Neuronal stem cell (in vitro differentiated cells): ENCODE measurements at places on chromosomes 6 and 20.

- DNase-seq = no peak
Measured at GRCh38 chr20:60055740-60056139, 97.5 kb downstream of the CDH26 start.

DNA sequence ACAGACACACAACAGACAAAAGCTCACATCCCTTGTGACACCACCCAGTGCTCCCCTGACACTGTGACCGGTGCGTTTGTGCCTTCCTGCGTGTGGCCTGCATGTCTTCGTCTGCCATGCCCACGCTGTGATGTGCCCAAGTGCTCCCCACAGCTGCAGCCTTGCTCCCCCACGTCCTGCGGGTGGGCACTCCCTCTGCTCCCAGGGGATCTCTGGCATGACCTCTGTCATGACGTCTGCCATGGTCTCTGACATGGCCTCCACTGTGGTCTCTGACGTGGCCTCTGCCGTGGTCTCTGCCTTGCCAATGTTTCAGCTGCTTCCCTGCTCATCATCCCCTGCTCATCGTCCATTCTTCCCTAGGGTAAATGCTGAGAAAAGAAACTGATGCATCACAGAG lies 200.9 kb downstream of the DLL1 start:
- DNase-seq = no peak

GRCh38 chr6:87807475-87807874 lies 105.4 kb upstream of the AKIRIN2 start:
- no peak for DNase-seq

- no peak for DNase-seq
Measured at GRCh38 chr20:47950124-47950912, 165.0 kb upstream of the SULF2 start.

DNA sequence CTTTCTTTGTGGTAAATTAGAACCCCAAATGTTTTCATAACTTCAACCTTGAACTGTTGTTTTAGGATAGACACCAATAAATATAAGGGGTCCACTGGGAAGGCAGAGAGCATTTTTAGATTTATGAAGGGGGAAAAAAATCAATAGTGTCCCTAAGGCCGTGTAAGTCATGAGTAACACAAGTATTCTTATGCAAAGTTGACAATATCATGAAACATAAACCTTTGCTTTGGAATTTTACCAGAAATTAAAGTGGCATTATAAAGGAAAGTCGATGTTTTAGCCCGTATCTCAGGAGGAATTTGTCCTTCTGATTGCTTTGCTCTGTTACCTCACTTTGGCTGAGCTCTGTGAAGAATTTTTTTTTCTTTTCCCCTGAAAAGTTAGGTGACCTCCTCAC lies 394.9 kb upstream of the FLRT3 start:
- DNase-seq = no peak

- no peak for DNase-seq
Measured at GRCh38 chr20:43724383-43724782, 2.4 kb downstream of the GTSF1L start.

GRCh38 chr6:148524471-148524882 lies 181.8 kb downstream of the SASH1 start:
- DNase-seq = no peak

GRCh38 chr20:33232486-33233072 lies 3.2 kb upstream of the BPIFA1 start:
- no peak for DNase-seq

GRCh38 chr20:2542361-2542760 lies 6.0 kb downstream of the TMC2 start:
- no peak for DNase-seq

GRCh38 chr6:4323322-4323721 lies 187.9 kb upstream of the ECI2 start:
- no peak for DNase-seq

GRCh38 chr20:7608250-7608649 lies 332.0 kb downstream of the HAO1 start:
- DNase-seq = peak; percentile 15

DNA sequence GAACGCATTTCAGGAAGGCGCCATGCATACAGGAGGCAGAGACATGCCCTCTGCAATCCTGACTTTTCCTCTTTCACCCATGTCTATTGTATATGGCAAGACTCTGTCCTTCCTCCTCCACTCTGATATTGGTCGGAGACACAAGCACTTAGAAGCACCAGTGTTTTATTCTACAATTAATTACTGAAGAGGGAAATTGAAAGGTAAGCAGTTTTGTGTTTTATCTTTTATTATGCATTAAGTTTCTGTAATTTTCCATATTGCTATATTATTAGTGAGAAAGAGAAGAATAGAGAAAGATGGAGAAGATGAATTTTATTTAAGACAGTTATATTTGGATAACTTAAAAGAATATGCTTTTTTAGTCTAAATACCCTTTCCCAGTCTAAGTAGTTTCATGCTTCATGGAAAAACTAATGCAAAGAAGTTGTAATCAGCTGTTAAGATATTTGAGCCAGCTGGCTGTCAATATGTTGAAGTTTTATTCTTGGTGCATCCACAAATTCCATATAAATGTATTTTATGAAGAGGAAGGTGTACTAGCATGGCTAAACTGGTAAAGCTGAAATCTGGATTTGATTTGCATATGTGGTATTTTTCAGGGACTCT lies 13.6 kb downstream of the ARID1B start:
- no peak for DNase-seq

- DNase-seq = no peak
Measured at GRCh38 chr6:46466570-46466969, 24.7 kb downstream of the RCAN2 start.

- no peak for DNase-seq
Measured at GRCh38 chr6:32340242-32340641, 31.5 kb downstream of the TSBP1 start.

- no peak for DNase-seq
Measured at GRCh38 chr6:166411721-166412151, 29.0 kb upstream of the MPC1 start.

DNA sequence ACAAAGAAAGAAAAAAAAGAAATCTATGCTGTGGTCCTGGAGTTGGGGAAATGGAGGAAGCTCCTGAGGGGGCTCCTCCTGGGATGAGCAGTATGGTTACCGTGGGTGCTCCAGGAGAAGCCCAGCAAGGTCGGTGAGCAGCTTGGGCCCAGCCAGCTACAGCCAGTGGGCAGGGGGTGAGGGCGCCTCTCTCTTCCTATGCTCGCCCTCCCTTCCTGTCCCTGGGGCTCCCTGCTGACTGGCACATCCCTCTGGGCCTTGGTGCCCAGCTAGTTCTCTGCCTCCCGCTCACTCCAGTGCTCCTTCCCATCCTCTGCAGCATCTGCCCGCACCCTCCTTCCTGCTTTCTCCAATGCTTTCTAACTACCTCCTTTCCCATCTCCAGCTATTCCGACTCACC lies 16.6 kb downstream of the CD40 start:
- no peak for DNase-seq

GRCh38 chr6:13275435-13275989 lies 52.8 kb downstream of the TBC1D7 start:
- no peak for DNase-seq

DNA sequence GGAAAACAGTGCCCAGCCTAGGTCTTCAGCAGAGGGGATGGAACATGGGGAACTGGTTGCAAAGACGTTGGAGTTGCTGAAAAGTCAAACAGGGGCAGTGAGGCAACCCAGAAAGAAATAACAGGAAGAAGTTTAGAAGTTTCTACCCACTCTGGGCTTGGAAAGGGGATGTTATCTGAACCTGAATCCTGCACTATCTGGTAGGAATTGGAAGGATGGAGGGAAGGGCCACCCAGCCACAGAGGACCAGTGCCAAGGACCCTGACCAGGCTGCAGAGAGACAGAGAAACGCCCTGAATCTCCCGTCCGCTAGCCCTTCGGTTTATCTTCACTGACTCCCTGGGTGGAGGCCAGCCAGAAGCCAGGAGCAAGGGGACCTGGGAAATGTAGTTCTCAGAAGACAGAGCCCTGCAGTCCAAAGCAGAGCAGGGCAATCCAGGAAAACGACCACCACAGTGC lies 217.3 kb upstream of the RREB1 start:
- DNase-seq = no peak

DNA sequence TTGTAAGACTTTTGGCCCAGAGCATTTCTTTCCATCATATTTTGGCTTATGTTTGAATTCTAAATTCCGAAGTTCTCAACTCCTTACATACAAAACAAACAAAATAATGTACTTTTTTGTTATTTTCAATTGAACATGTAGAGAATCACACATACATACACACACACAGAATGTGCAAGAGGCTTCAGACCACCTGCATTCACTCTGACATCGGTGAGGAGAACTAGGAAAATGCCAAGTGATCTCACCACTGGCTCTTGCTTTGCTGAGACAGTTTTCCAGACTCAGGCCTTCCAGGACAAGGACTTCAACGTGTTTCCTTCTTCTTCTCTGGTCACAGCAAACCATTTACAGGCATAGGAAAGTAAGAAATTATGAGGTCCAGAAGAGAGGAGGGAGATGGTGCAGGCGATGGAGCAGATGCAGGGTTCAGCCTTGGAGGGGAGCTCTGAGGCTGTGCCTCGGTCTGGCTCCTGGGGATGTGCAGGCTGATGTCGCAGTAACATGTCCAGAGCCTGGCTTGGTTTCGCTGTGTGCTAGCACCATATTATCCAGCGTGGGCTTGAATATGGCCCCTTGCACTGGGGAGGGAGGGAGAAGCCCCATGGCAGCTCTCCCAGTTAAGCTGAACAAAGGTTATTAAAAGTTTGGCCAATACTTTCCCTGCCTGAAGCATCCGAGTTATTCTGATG lies 93.4 kb downstream of the DACT2 start:
- no peak for DNase-seq

DNA sequence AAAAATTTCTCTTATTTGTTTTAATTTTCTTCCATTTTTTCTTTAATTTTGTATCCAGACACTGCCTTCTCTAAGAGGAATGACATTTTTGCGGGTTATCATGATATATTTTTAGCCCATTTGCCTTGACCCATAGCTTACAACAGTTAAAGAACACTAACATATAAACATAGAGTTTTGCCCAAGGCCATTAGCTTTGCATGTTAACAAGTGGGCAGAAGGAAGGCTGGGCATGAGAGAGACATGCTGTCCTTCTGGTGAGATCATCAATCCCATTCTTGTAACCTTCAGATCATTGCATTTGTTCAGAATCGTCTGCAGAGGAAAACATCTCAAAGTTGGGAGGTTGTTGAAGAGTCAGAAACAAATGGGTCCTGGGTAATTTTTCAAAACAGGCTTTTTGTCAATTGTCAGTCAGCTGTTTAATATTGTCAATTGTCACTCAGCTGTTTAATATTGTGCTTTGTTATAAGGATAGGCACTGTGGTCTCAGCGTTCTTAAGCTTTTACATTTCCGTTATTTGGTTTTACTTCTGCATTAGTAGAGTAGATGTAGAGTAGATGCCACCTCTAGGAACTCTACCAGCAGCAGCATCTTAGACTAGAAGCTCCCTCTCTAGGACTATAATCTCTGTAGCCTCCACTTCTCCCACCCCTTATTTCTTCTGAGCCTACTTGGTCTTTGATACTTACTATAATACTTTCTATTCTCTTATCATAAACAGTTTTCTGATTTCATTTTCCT lies 243.1 kb downstream of the ESR1 start:
- no peak for DNase-seq

DNA sequence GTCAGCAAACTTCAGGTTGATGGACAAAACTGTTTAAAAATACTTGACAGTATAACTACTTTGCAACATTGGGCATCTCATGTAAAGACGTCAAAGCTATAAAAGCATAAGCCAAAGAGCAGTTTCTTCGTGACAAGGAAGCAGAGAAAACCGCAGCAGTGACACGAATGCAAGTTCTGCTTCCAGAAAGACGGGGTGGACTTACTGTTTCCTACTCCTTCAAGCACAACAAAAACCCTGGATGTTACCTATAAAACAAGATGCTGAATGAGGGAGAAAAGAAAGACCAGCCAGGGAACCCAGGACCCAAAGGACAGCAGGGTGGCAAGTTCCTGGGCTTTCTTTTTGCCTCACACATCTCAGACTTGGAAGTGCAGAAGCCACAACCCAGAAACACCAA lies 98.0 kb downstream of the DLL1 start:
- no peak for DNase-seq

- no peak for DNase-seq
Measured at GRCh38 chr20:33423141-33423834, 20.3 kb downstream of the SNTA1 start.

GRCh38 chr6:153942361-153942760 lies 96.7 kb upstream of the OPRM1 start:
- no peak for DNase-seq

GRCh38 chr20:63003546-63003945 lies 3.2 kb downstream of the BHLHE23 start:
- DNase-seq = no peak

DNA sequence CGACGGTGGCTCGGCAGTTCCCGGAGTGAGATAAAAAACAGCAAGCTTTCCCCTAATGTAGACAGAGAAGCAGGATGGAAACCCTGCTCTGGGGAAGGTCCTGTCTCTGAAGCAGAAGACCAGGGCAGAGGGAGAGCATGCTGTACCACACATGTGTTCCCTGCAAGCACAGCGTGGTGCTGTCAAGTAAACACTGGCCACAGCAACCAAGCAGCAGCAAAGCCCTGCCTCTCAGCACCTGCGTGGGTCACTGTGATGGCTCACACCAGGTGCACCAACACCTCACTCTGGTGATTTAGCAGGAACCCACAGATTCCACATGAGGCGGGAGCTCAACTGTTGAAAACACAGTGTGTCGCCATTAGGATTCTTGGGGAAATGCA lies 65.2 kb upstream of the TXNDC5 start:
- DNase-seq = no peak

GRCh38 chr6:139597771-139598755 lies 223.6 kb upstream of the CITED2 start:
- DNase-seq = no peak

GRCh38 chr20:57707320-57707719 lies 2.5 kb downstream of the PMEPA1 start:
- no peak for DNase-seq

GRCh38 chr20:10550204-10551118 lies 115.4 kb downstream of the SLX4IP start:
- no peak for DNase-seq

GRCh38 chr6:132058975-132059374 lies 107.8 kb upstream of the CCN2 start:
- DNase-seq = no peak

DNA sequence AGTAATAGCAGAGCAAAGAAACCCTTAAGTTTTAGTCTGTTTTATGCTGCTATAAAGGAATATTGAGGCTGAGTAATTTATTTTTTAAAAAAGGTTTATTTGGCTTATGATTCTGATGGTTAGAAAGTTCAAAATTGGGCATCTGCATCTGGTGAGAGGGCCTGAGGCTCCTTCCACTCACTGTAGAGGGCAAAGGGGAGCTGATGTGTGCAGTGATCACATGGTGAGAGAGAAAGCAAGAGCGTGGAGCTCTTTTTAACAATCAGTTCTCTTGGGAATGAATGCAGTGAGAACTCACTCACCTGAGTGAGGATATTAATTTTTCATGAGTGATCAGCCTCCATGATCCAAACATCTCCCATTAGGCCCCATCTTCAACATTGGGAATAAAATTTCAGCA lies 36.4 kb upstream of the SAMD3 start:
- DNase-seq = no peak
